ENCODE measurements at places on chromosomes 12 and 14. TPM values are rescaled to one million over a fixed set of nuclear protein-coding genes. Genes with fewer than 3 reads are reported as not detected.

Gene PTGER2
- total RNA-seq, result 119 TPM

Gene ST8SIA1
- total RNA-seq, result 0.34 TPM

GRCh38 chr14:96737881-96738280 lies 59.3 kb upstream of the VRK1 start:
- H3K4me1 ChIP-seq, result peaks cover 2% of the 10 kb centered on the region
- DNase-seq, result no peak
- peaks cover 63% of the 10 kb centered on the region for H3K27me3 ChIP-seq
- no peak overlapping the region for H3K4me3 ChIP-seq

DNA sequence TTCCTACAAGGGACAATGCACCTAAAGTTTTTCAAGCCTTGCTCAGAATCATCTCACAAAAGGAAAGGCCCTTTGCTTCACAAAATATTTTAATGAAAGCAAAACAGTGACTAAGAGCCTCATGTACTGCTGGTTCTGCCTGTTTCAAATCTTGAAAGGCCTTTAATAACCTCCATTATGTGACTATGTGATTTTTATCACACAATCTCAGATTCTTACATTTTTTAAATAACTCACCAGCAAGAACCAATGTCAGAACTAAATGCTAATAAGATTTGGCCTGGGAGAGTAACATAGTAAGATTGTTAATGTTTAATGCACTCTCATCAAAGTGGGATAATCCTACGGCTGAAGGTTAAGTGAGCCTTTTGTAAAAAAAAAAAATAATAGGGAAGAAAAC lies 378.9 kb downstream of the RGS6 start:
- H3K4me1 ChIP-seq, result peaks cover 6% of the 10 kb centered on the region
- no peak overlapping the region for H3K27ac ChIP-seq
- H3K4me3 ChIP-seq, result no peak overlapping the region
- DNase-seq, result no peak

- DNase-seq, result no peak
- H3K27ac ChIP-seq, result no peak overlapping the region
- no peaks in the 10 kb centered on the region for H3K36me3 ChIP-seq
- no peaks in the 10 kb centered on the region for H3K4me1 ChIP-seq
- no peaks in the 10 kb centered on the region for H3K27me3 ChIP-seq
These were observed 26.9 kb downstream of the JAG2 start for GRCh38 chr14:105141486-105142281.

GRCh38 chr12:109178532-109178931 lies 62.1 kb downstream of the ACACB start:
- H3K4me1 ChIP-seq, result no peaks in the 10 kb centered on the region
- H3K27ac ChIP-seq, result no peak overlapping the region
- H3K36me3 ChIP-seq, result no peaks in the 10 kb centered on the region
- no peaks in the 10 kb centered on the region for H3K27me3 ChIP-seq

GRCh38 chr12:118704527-118705241 lies 276.7 kb upstream of the SRRM4 start:
- H3K4me1 ChIP-seq, result no peaks in the 10 kb centered on the region
- no peaks in the 10 kb centered on the region for H3K27me3 ChIP-seq
- no peak for DNase-seq
- H3K27ac ChIP-seq, result no peak overlapping the region
- no peaks in the 10 kb centered on the region for H3K36me3 ChIP-seq

DNA sequence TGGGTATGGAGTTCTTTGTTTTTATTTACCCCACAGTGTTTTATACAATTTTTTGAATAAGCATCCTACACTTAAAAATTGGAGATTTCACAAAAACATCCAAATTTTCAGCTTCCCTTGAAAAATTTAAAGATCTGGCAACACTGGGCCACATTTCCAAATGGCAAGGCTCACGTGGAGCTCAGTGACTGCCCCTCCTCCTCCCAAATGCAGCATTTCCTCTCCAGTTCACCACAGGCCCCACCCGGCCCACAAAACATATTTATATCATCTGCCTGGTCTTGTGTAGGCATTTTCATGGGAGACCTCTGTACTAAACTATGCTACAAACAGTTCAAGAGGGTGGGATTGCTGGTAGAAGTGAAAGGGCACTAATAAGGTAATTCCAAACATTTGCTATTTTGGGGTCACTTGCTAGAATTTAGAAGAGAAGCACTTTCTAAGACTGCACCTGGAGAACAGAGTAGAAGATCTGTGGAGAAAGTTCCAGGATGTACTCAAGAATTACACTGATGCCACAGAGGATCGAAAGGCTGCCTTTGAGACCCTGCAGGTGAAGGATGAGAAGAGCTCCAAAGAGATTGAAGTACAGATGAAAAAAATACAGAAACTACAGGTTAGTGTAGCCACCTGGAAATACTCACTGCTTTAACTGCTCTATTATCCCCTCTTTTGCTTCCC lies 7.3 kb downstream of the FKBP11 start:
- H3K4me1 ChIP-seq, result peaks cover 19% of the 10 kb centered on the region
- H3K27me3 ChIP-seq, result no peaks in the 10 kb centered on the region
- peak overlapping the region; percentile 75 for H3K4me3 ChIP-seq
- peak; percentile 68 for DNase-seq
